ENCODE measurements at places on chromosomes 2 and 18.
A peak's percentile ranks its signal among the peaks of the same experiment; 100 is the strongest.

- DNase-seq = no peak
These were observed 484.2 kb downstream of the PID1 start for GRCh38 chr2:228786901-228787300.

DNA sequence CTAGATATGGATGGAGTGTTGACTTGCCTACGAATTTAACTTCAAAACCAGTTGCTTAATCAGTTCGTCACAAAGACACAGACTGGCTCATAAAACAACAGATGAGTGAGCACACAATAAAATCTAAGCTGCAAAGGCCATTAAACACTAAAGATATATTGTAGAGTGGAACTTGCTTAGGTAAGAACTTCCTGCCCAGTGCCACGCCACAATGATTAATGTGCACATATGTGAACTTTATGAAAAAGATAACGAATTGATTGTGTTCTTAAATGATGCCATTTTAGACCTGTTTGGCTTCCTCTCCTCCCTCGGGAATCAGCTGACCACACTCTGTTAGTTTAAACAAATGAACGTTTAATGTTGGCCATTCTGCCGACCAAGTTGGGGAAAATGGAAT is 2031.3 kb upstream of the CELF4 start:
- no peak for DNase-seq

- DNase-seq = no peak
These were observed 385.4 kb upstream of the CDH7 start for GRCh38 chr18:65365245-65365980.

DNA sequence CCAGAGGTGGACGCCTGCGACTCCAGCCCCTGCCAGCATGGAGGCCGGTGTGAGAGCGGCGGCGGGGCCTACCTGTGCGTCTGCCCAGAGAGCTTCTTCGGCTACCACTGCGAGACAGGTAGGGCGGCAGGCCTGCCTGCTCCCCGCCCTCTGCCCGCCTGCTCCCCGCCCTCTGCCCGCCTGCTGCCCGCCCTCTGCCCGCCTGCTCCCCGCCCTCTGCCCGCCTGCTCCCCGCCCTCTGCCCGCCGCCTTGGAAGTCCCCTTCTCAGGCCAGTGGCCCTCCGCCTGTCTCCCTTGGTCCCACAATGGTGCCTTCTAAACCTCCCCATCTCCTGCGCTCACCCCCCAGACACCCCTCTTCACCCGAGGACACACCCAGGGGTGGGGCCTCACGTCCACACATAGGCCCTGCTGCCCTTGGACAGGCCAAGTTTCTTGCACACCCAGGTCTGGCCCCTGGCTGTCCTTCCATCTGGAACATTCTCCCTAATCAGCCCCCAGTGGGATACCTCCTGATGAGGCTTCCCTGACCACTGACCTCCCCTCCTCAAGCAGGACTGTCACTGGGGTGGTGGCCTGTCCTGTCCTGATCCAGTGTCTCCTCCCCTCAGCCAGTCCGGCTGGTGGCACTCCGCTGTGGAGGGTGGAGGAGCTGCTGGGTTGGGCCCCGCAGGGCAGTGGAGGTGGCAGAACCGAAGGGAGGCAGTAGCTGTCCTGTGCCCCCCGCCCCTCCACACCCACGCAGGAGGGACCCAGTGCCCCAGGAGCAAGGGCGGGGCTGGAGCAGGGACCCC is 37.9 kb downstream of the MTERF4 start:
- peak; percentile 53 for DNase-seq

GRCh38 chr2:219000569-219000960 is 7.3 kb upstream of the CRYBA2 start:
- no peak for DNase-seq

GRCh38 chr2:112229348-112229747 is 25.5 kb downstream of the ZC3H8 start:
- no peak for DNase-seq

DNA sequence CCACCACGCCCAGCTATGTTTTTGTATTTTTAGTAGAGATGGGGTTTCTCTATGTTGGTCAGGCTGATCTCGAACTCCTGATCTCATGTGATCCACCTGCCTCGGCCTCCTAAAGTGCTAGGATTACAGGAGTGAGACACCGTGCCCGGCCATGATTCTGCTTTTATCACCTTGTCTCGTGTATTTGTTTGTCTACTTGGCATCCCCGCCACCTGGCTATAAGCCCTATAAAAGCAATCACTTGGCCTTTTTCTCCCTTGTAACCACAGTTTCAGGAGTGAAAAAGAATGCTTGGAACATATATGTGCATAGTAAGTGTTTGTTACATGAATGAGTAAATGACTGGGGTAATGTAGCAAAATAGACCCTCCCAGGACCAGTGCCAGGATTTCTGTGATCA is 77.5 kb upstream of the PAPOLG start:
- no peak for DNase-seq

- DNase-seq = peak; percentile 84
These were observed 62.0 kb upstream of the SLC35F5 start for GRCh38 chr2:113818382-113818951.

GRCh38 chr2:207635468-207636200 is 10.4 kb upstream of the METTL21A start:
- DNase-seq = no peak

- no peak for DNase-seq
These were observed 422.5 kb downstream of the CMPK2 start for GRCh38 chr2:6443061-6443823.

GRCh38 chr2:57443973-57444521 is 602.6 kb upstream of the VRK2 start:
- DNase-seq = no peak

DNA sequence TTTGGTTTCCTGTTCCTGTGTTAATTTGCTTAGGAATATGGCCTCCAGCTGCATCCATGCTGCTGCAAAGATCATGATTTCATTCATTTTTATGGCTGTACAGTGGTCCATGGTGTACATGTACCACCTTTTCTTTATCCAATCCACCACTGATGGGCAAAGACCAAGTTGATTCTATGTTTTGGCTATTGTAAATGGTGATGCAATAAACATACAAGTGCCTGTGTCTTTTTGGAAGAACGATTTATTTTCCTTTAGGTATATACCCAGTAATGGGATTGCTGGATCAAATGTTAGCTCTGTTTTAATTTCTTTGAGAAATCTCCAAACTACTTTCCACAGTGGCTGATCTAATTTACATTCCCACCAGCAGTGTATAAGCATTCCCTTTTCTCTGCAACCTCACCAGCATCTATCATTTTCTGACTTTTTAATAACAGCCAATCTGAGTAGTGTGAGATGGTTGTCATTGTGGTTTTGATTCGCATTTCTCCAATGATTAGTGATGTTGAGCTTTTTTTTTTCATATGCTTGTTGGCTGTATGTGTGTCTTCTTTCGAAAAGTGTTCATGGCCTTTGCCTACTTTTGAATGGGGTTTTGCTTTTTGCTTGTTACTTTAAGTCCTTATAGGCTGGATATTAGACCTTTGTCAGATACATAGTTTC is 19.4 kb downstream of the EXOC6B start:
- DNase-seq = no peak

GRCh38 chr2:238059505-238059904 is 1.3 kb upstream of the SCLY start:
- DNase-seq = no peak

DNA sequence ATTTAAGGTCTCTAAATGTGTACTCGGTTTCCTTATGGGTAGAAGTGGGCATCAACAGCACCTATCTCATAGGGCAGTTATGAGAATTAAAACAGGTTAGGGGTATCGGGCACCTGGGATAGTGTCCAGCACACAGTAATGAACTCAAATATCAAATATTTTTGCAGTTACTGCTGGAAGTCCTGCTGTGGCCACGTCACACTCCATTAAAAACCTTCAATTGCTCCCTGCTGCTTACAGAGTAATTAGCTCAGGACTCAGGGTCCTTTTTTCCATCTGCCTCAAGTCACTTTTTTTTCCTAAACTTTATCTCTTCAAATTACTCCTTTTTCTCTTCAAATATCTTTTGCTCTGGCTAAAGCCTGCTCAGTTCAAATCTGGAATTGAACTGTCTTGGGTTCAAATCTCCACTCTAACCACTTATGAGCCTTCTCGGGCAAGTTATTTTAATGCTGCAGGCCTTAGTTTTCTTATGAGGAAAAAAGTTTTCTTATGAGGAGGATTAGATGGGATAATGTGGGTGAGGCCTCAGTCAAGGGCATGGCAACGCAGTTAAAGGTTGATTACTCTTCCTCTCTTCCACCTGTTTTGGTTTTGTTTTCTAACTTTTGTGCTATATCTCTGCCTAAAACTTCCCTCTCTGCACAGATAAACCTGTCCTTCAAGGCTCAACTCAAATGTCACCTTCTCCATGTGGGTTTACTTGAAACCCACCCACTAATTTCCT is 36.6 kb downstream of the SPRED2 start:
- no peak for DNase-seq

DNA sequence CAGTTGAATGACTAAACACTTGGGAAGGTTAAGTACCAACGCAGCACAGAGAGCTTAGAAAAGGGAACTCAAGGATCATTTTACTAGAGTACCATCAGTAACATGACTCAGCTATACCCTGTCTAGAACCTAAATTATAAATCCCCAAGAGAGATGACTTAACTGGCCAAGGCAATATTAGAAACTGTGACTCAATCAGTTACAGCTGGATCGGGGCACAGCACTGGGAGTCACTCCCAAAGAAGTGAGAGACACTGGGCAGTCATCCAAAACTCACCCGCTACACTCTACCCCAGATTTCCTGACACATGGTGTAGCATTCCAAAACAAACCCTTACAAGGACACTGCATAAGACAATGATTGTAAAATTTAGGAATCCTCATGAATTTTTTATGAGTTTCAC is 17.7 kb downstream of the IWS1 start:
- DNase-seq = peak; percentile 72

- no peak for DNase-seq
These were observed 34.5 kb upstream of the SIX3 start for GRCh38 chr2:44906972-44907371.

GRCh38 chr2:201906777-201907562 is 100.6 kb downstream of the CDK15 start:
- no peak for DNase-seq

DNA sequence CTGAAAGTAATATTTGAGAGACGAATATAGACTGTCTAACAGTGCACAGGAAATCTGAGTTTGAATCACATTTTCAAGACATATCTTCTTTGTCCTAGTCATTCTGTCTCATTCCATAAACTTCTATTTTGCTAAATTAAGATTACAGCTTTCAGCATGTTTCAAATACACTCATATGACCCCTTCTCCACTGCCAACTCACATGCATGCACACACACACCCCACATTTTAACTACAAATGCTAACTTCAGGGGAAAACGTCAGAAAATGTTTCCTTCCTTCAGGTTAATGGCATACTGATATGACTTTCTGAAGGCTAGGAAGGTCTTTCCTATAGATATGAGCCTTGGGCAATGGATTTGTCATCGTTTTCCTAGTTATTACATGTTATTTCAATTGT is 373.7 kb downstream of the RBM43 start:
- no peak for DNase-seq

DNA sequence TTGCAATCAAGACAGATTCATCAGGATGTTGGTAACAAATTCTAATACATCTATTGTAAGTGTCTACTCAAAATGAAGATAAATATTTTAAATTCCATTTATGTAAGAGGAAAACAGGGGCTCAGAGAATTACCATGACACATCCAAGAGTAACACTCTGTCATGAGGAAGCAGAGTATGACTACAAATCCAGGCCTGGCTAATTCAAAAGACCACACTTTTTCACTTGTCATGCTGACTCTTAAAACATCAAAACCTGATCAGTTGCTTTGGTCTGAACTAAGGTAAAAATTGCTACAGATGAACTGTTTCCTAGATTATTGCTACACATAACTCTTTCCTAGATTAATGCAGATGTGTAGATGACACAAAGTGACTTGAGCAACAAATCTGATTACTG is 880.6 kb downstream of the TSN start:
- DNase-seq = no peak

- DNase-seq = no peak
These were observed 143.6 kb downstream of the VAPA start for GRCh38 chr18:10057401-10057893.

DNA sequence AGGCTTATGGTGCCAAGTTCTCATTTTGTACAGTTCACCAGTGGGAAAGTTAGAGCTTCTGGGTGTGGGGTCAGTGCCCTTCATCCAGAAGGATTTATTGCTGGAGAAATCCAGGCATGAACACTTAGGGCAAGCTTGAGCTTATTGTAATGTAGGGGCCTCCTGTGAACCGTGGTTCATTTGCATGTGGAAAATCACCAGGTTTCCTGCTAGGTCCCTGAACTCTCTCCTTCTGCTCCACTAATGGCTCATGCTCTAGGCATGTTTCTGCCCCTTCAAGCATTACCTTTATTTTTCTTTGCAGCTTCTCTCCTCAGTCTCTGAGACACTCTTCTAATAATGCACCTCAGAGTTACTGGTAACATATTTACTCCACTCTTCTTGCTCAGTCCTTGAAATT is 79.3 kb upstream of the FAM98A start:
- no peak for DNase-seq

GRCh38 chr2:116754381-116755101 is 1060.0 kb upstream of the DDX18 start:
- DNase-seq = no peak

DNA sequence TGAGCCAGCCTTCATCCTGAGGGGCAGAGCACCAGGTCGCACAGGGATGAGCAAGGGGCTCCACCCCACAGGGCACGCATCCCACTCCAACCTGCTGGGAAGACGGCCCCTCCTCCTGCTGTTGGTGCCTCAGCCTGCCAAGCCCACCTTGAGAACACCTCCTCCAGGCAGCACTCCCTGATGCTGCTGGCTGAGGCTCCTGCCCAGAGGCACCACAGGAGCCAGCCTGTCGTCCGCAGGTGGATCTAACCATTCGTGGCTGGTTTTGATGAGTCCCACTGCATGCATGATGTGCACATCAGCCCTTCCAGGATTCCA is 58.4 kb downstream of the BIN1 start:
- no peak for DNase-seq

GRCh38 chr18:35026407-35027061 is 14.7 kb upstream of the MAPRE2 start:
- DNase-seq = no peak

- no peak for DNase-seq
These were observed 19.0 kb downstream of the PLEKHM3 start for GRCh38 chr2:208006337-208006736.

GRCh38 chr2:205930209-205930608 is 155.8 kb downstream of the INO80D start:
- DNase-seq = no peak

DNA sequence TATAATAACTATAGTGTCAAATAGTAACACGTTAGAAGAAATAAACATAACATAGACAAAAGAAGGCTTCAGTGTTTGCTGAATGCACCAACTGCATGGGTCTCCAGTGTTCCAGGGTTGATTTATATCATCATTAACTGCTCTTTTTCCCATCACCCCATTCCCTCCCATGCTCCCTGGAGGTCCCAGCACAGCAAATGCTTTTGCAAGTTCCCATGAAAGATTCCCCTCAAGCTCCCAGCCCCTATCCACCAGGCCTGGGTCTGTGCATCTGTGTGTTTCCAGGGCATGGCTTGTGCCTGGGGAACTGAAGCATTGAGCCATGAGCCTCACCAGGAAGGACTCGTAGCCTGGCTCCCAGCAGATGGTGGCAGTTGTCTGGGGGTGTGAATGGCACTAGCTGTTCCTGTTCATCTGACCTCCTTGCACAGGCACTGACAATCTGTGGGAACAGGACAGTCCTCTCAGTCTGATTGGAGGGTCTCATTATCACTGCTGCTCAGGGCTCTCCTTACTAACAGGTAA is 164.6 kb upstream of the RMP24 start:
- DNase-seq = no peak

- DNase-seq = no peak
These were observed 122.4 kb downstream of the NFATC1 start for GRCh38 chr18:79518028-79518682.
